ENCODE measurements at places on chromosomes 7 and 10. TPM values are rescaled to one million over a fixed set of nuclear protein-coding genes. Genes with fewer than 3 reads are reported as not detected.

PNLIPRP3 gene
- not detected for total RNA-seq

TMEM176A gene
- not detected for total RNA-seq

TRIM4 gene
- 19.1 TPM for total RNA-seq

STK32C gene
- total RNA-seq: 9.5 TPM

FEZF1 gene
- total RNA-seq: not detected

DNA sequence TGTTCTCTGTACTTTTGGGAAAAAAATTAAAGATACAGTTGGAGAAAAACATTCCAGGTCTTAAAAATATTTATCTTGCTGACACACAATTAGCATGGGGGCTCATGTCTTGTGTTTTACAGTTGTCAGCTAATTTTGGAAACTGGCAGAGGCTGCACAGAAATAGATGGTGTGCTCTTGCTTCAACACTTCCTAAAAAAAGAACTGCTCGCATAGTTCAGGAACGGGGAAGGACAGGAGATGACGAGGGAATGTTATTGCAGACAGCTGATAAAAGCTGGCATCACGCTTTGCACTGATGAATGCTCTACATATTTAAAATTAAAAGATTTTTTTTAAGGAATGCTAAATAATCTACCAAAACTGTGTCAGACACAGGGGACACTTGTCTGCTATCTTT is 103.5 kb upstream of the CELF2 start:
- DNase-seq: no peak

DNA sequence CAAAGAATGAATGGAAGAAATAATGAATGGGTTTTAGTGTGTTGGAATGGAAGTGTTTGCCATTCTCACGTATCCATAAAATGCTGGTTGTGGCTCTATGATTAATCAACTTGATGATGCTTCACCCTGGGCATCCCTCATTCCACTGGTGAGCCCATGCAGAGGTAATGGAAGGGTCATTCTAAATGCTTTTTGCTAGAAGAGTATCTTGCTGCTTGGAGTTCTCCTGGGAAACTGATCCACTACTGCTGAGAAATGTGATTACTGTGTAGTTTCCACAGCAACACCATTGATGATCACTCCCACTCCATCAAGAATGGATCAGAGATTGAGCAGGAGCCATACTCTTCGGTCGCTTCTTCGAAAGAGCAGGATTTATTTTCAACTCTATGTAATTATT is 101.6 kb downstream of the ARL5B start:
- no peak for DNase-seq

DNA sequence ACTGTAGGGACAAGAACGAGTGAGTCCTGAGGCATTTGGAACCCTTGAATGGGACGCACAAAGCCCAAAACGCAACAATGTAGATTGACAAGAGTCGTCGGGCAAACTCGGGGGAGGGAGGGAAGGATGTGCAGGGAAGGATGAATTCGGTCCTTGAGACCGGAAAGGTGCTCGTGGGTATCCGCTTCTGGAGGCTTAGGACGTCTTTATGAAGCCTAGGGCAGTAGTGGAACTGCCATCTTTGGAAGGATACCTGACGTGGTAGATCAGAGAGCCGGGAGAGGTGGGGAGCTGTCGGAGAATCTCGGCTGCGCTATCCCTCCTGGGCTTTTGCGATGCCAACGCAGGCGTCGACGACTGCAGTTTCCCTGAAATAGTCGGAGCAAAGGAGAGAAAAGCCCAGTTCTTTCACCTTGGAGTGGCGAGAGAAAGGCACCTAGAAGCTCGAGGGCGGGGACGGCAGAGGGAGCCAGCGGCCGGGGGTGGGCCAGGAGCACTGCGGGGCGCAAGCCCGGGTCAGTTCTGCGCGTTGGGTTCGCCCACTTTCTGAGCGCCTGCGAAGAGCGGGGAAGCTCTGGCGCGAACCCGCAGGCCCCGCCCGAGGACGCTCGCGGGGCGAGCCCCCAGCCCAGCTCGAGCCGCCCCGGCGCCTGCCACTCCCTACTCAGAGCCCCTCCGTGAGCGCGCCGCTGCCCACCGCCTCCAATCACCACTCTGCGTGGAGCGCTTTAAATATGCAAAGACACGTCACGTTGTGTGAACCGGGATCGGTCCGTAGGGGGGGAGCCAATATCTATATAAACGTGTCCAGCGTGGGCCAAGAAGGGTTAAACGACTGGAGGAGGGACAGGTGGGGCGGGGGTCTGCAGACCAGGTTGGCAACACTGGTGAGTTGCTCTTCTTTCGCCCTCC is at the start of gene CYP26C1:
Gene CYP26C1 (plus strand): TSS at position 824 of the 912 bp plus-strand sequence. CDS start 466 bp downstream, outside the sequence.
- DNase-seq: no peak

GRCh38 chr10:103695584-103696005 is 159.8 kb downstream of the SH3PXD2A start:
- DNase-seq: no peak

DNA sequence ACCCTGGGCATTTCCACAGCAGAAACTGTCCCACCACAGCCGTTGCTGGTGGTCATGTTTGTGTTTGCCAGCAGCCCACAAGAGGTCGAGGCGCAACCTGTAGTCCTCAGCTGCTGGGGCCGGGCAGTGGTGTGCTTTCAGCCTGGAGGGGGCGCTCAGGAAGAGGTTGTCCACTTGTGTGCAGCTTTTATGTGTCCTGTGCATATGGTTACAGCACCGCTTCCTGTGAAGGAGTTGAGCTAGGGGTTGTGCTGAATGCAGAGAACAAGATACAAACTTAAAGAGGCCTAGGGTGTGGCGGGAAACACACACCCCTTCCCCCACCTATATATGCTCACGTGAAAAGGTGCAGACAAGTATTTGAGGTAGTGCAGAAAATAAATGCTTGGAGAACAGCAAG is 29.5 kb upstream of the PFKFB3 start:
- DNase-seq: no peak
